ENCODE measurements at places on chromosomes 16 and 17.
A peak's percentile ranks its signal among the peaks of the same experiment; 100 is the strongest.

- no peak for DNase-seq
Observed at GRCh38 chr16:79595931-79596450, 4.5 kb downstream of the MAF start.

GRCh38 chr16:77963185-77964044 lies 58.9 kb upstream of the CLEC3A start:
- DNase-seq = peak; percentile 13

DNA sequence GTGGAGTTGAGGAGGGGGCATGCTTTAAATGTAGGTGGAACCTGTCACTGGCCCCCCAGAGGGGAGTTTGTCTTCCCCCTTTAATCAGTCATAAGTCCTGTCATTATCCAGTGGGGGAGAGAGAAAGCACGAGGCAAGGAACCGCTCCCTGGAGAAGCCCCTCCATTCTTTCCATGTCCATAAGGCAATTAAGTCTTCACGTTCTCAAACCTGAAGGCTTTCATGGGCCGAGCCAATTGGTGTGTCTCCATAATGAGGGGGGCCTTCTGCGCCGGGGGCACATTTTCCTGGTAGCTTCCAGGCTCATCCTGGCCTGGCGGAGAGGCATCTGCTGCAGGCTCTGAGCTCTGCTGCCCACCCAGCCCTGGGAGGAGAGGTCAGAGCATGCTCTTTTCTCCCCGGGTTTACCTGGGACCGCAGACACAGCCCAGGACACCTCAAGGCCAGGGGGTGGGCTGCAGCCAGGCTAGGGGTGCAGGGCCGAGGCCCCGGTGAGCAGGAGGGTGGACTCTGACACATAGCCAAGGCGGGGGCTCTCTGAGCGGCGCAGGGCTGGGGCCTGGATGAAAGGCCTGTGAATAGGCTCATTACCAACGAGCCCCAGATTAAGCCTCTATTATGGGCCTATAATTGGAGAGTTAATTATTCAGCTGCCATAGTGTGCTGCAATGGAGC lies 42.5 kb downstream of the C16orf78 start:
- no peak for DNase-seq

DNA sequence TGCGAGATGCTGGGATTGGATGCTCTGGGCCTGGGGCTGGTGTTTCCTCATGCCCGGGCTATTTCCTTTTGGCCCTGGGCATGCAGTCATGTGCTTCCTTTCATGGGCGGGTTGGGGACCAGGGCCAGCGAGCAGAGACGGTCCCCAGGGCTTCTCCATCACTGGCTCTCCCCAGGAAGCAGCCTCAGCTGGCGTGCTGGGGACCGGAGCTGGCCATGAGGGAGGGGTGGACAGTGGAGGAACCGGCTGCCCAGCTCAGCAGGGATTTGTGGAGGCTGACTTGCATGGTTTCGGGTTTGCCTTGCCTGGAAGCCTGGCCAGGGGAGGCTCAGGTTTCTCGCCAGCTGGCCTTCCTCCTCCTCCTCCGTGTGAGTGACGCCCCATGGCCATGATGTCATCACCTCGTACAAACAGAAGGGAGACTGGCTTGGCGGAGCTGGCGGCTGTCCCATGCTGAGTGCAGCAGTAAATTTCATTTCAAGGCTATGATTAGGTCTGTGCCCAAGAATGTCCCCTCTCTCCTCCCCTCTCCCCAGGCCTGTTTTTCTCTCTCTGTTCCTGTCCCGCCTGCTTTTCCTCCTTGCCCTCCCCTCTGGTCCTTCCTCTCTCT lies 8.9 kb upstream of the TIMP2 start:
- DNase-seq = peak; percentile 93

- DNase-seq = no peak
Observed at GRCh38 chr17:78049609-78050008, 78.9 kb downstream of the TMC6 start.

- no peak for DNase-seq
Observed at GRCh38 chr16:72797621-72798020, 250.3 kb downstream of the ZFHX3 start.

DNA sequence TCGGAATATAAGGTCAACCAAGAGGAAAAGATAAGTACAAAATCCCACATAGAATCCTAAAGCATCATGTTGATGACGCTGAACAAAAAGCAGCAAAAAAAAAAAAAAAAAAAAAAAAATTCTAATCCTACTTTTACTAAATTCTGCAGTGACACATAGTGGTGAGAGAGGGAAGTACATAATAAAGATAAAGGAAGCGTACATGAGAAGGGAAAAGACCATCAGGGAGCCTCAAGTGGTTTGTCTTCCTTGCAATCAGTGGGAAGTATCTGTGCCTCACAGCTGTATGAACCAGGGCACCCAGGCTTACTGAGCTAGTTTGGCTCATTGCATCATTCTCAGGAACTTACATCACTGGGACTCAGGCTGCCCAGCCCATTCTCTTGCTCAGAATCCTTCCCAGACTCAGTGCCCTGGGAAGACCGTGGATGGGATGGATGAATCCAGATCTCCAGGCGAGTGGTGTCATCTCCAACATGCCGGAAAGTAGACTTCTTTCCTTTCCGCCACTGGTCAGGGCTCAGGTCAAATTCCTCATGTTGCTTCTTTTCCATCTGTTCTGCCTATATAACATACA lies 21.2 kb downstream of the SMG6 start:
- DNase-seq = peak; percentile 81

DNA sequence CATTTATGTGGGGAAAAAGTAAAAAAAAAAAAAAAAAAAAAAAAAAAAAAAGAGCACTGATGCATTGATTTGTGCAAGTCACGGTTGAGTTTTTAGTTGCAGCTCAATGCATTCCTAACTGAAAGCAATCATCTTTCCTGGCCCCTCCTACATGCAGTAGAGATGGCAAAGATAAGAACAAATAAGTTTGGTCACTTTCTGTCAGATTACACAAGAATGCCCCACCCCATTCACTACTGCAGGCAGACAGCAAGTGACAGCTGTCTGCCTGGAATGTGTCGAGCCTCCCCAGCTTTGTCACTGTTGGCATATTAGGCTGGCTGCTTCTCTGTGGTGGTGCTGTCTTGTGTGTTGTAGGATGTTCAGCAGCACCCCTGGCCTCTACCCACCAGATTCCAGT lies 243.5 kb downstream of the FOXL1 start:
- no peak for DNase-seq

- no peak for DNase-seq
Observed at GRCh38 chr17:14866266-14866665, 398.9 kb downstream of the PMP22 start.

DNA sequence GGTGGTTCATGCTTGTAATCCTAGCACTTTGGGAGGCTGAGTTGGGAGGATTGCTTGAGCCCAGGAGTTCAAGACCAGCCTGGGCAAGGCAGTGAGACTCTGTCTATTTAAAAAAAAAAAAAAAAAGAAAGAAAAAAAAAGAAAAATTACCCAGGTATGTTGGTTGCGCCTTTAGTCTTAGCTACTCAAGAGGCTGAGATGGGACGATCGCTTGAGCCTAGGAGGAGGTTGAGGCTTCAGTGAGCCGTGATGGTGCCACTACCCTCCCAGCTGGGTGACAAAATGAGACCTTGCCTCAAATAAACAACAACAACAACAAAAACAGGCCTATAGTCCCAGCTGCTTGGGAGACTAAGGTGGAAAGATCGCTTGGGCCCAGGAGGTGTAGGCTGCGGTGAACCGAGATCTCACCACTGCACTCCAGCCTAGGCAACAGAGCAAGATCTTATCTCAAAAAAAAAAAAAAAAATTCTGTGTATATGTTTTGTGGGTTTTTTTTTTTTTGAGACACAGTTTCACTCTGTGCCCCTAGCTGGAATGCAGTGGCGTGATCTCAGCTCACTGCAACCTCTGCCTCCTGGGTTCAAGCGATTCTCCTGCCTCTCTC lies 12.5 kb upstream of the ANKRD40CL start:
- DNase-seq = no peak

DNA sequence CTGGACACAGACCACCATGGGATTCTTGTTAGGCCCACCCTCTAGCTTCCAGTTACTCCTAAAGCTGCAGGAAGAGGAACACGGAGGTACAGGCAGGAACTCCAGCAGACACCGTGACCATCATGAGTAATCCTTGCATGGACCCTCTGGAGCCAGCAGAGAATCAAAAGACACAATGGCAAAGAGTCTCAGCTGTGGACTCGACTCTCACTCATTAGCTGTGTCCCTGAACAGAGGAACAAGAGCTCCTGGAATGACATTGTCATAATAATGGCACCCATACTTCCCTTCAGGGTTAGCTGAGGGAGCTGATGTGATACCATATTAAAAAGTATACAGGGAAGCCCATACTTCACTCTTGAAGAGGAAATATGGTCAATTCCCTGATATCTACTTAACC lies 176.3 kb upstream of the ASIC2 start:
- DNase-seq = no peak

DNA sequence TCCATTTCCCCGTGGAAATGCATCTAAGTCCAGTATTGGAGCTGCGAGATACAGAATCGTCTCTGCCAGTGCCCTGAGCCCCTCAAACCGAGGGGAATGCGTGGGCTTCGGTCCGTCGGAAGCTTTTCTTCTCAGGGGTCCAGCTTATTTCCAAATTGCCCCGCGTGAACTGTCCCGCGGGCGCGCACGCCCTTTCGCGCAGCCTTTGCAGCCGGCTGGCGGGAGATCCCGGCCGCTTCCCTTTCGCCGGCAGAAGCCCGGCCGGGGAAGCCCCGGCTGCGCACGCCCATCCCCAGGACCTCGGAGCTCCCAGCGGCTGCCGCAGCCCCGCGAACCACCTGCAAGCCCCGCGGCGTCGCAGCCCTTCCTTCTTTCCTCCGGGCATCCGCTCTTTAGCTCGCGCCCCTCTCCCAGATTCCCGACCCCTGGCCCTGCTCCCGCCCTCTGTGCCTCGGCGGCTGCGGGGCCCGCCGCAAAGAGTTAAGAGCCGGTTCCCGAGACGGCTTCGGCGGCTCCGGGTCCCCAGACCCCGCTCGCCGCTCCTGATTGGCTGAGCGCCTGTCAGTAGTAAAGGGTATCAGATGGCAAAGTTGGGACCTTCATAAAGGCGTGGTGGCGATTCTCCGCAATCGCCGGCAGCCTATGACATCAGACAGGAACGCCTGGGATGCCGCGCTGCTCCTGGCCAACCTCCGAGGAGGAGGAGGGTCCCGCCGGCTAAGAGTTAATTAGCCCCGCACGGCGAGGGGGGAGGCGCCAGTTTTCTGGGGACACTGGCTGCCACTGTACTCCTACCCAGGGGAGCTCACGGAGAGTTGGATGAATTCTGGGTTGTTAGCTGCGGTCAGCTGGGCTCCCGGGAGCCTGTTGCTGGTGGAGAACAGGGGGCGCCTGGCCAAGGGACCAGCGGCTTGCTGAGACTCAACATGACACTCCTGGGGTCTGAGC lies at the start of gene MYOCD:
Gene MYOCD (plus strand): TSS at position 628 of the 948 bp plus-strand sequence. CDS start 299 bp downstream, at position 927.
- DNase-seq = peak; percentile 63

DNA sequence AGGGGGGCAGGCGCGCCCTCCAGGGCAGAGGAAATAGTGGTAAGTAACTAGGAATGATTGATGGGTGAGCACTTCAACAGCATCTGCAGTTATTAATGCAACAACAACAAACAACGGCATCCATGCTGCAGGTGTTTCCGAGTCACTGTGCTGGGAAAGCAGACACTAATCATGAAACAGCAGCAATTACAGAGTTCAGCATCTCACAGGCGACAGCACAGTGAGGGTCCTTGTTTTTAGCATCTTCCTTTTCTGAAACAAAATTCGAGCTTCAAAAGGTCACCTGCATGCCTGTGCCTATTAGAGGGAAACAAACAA lies 191.9 kb downstream of the SLC39A11 start:
- no peak for DNase-seq

GRCh38 chr17:57895382-57896060 lies 45.7 kb upstream of the MRPS23 start:
- no peak for DNase-seq

DNA sequence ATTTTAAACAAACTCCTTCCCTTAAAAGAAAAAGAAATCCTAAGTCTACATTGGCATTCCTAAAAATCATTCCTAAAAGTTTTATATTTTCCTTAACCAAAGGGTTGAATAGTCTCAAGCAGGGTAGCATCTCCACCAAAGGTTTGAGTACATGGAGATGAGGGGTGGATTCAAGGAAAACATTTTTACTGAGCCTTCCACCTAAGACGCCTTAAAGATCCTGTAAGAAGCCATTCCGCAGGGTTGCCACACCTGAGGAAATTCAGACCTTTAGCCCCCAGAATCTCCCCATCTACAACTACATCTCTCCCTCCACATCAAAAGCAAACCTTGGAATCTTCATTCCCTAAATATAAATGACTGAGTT lies 7.7 kb upstream of the AKTIP start:
- no peak for DNase-seq

GRCh38 chr17:67922503-67922902 lies 73.8 kb downstream of the C17orf58 start:
- no peak for DNase-seq

DNA sequence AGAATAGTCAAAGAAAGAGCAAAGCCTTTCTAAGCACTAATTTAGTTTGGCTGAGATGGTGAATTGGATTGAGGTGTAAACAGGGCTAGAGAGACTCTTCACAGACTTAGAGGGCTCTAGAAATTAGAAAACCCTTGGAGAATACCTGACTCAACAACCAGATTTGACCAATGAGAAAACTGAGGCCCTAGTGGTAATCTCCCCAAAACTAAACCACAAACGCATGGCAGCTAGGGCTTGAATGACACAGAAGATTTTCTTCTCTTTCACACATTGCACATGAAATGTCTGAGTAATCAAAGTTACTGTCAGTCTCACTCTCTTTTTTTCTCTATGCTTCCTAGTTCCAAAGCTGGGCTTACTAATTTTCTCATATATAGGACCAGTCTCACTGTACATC lies 314.5 kb upstream of the KCNJ16 start:
- no peak for DNase-seq

GRCh38 chr16:74275031-74275636 lies 21.5 kb upstream of the PSMD7 start:
- peak; percentile 17 for DNase-seq

- peak; percentile 42 for DNase-seq
Observed at GRCh38 chr17:19413761-19414160, 2.7 kb downstream of the RNF112 start.

Measured in hepatocyte (in vitro differentiated cells).